ENCODE measurements at places on chromosomes 1 and 21.

DNA sequence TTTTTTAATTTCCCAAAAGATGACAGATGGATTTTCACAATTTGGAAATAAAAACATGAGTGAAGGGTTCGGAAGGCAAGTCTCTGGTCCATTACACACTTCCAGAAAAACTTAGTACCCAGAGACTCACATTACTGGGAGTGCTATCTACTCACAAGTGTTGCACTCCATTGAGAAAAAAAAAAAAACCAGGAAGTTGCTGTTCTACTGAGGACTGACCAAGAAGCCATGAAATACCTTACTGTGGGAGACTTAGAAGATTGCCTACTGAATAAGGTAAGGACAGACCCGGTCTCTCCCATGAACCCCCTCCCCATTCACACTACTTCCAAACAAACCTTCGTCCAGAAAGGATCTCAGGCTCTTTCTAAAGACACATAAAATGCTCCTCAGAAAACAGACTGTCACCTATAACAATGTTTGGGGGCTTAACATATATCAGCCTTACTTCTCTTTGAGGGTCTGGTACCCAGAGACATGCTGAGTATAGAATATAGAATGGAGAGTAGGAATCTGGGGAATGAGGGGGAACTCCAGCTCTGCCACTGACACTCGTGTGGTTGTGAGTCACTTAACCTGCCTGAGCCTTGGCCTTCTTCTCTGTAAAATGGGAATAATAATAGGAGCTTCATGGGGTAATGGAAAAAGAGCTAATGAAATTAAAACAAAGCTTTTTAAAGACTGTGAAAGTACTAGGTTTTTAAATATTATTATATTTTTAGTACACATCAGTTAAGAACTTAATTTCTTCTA lies 1.4 kb downstream of the MAB21L3 start:
- no peak for DNase-seq

GRCh38 chr1:96966536-96967138 lies 245.1 kb downstream of the PTBP2 start:
- DNase-seq: peak; percentile 37

- no peak for DNase-seq
Measured at GRCh38 chr21:36741506-36741905, 42.6 kb downstream of the SIM2 start.

DNA sequence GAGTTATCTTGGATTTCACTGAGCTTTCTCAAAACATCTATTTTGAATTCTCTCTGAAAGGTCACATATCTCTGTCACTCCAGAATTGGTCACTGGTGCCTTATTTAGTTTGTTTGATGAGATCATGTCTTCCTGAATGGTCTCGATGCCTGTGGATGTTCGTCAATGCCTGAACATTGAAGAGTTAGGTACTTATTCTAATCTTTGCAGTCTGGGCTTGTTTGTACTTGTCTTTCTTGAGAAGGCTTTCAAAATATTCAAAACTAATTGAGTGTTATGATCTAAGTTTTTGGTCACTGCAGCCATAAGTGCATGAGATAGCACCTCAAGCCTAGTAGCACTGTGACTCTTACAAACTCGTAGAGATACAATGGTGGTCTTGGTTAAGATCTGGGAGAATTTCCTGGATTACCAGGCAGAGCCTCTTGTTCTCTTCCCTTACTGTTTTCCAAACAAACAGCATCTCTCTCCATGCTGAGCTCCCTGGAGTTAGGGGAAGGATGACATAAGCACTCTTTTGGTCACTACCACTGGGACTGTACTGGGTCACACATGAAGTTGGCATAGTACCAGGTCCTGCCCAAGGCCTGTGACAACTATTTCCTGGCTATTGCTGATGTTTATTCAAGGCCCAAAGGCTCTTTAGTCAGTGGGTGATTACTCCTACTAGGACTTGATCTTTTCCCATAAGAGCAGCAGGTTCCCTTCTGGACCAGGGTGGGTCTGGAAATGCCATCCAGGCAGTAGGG lies 25.6 kb downstream of the SLC22A15 start:
- DNase-seq: no peak
